ENCODE measurements at places on chromosomes 6 and 20. TPM values are rescaled to one million over a fixed set of nuclear protein-coding genes. Genes with fewer than 3 reads are reported as not detected.

DNA sequence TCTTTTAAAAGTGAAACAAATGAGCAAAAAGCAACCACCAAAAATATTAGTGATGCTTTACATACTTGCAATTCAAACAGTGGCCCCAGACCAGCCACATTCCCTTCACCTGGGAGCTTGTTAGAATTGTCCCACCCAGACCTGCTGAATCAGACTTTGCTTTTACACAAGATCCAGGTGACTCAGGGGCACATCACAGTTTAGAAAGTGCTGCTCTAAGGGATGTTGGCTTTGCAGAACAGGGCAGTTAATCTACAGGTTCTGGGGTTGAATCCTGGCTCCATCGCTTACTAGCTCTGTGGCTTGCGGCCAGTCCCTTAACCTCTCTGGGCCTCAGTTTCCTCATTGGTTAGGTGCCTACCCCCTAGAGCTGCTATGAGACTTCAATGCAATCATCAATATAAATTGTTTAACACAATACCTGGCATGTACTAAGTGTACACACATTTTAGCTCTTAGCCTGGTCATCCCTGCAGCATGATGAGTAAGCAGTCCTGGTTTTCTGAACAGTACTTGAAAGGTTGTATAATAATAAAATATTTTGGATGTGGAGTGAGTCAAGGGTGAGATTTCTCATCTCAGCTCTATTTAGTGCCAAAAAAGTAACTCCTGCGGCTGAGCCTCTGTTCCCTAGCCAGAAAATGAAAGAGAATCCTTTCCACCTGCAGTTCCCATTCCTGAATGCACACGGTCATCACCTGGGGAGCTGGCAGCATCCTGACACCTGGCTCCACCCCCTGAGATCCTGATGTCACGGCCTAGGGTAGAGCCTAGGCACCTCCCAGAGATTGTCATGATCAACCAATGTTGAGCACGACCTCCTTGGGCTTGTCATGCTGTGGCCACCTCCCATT lies 162.7 kb downstream of the ANKRD60 start:
- no peak overlapping the region for H3K4me3 ChIP-seq
- H3K27me3 ChIP-seq, result no peaks in the 10 kb centered on the region

- H3K27me3 ChIP-seq, result no peaks in the 10 kb centered on the region
- no peak overlapping the region for H3K4me3 ChIP-seq
- H3K27ac ChIP-seq, result peak overlapping the region; percentile 19
- peaks cover 7% of the 10 kb centered on the region for H3K4me1 ChIP-seq
- peaks cover 72% of the 10 kb centered on the region for H3K36me3 ChIP-seq
Observed at GRCh38 chr6:158766621-158767455, 52.3 kb downstream of the EZR start.

DNA sequence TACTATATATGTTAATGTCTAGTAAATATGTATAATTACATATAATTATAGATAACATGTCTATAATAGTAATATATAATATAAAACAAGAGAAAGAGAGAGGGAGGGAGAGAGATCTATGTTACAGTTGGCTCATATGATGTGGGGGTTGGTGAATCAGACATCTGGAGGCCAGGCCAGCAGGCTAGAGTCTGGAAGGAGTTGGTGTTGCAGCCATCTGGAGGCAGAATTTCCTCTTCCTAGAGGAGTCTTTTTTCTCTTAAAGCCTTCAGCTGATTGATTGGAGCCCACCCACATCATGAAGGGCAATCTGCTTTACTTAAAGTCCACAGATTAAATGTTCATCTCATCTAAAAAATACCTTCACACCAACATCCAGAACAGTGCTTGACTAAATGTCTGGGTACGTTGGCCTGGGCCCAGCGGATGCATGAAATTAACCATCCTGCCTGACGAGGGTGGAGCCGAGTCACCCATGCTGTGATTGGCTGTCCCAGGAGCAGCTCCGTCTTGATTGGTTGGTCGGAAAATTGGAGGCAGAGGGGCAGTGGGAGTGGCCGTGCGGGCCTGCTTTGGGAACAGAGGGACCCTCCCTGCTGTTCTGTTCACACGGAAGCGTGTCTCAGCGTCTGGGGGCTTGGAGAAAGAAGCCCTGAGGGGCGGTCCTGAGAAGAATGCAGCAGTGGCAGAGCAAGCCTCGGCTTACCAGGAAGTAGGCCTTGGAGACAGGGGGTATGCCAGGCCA lies 392.4 kb downstream of the QKI start:
- no peaks in the 10 kb centered on the region for H3K27me3 ChIP-seq
- H3K4me3 ChIP-seq, result no peak overlapping the region
- no peaks in the 10 kb centered on the region for H3K36me3 ChIP-seq
- no peak for DNase-seq
- H3K27ac ChIP-seq, result no peak overlapping the region

DNA sequence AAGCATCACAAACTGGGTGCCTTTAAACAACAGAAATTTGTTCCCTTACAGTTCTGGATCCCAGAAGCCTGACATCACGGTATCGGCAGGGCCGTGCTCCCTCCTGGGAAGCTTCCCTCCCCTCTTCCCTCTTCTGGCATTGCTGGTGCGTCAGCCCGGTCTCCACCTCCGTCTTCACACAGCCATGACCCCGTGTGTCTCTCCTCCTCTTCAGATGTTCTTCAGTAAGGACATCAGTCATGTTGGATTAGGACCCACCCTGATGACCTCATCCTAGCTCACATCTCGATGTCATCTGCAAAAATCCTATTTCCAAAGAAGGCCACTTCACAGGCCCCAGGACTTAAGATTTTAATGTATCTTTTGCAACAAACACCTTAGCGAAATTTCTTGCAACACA lies 38.4 kb upstream of the TBXT start:
- no peak for DNase-seq
- no peak overlapping the region for H3K27ac ChIP-seq
- H3K36me3 ChIP-seq, result no peaks in the 10 kb centered on the region
- H3K27me3 ChIP-seq, result peaks cover 8% of the 10 kb centered on the region
- H3K4me1 ChIP-seq, result peaks cover 12% of the 10 kb centered on the region
- H3K4me3 ChIP-seq, result no peak overlapping the region

- no peaks in the 10 kb centered on the region for H3K27me3 ChIP-seq
- H3K4me1 ChIP-seq, result peaks cover 15% of the 10 kb centered on the region
- no peak for DNase-seq
- H3K27ac ChIP-seq, result no peak overlapping the region
- peaks cover 14% of the 10 kb centered on the region for H3K36me3 ChIP-seq
- H3K4me3 ChIP-seq, result no peak overlapping the region
Observed at GRCh38 chr20:38284893-38285444, 19.0 kb upstream of the BPI start.

GRCh38 chr20:25744261-25744660 lies 47.6 kb upstream of the ZNF337 start:
- H3K27ac ChIP-seq, result no peak overlapping the region
- no peak for DNase-seq
- H3K4me3 ChIP-seq, result no peak overlapping the region
- no peaks in the 10 kb centered on the region for H3K36me3 ChIP-seq
- no peaks in the 10 kb centered on the region for H3K27me3 ChIP-seq

GRCh38 chr20:732727-733126 lies 35.6 kb downstream of the SLC52A3 start:
- H3K4me3 ChIP-seq, result no peak overlapping the region
- H3K27me3 ChIP-seq, result peaks cover 18% of the 10 kb centered on the region
- H3K27ac ChIP-seq, result 0 out of 2 replicates have a peak overlapping the region, but pooled peaks have one; percentile 4
- H3K4me1 ChIP-seq, result peaks cover 7% of the 10 kb centered on the region
- no peaks in the 10 kb centered on the region for H3K36me3 ChIP-seq
- no peak for DNase-seq

DNA sequence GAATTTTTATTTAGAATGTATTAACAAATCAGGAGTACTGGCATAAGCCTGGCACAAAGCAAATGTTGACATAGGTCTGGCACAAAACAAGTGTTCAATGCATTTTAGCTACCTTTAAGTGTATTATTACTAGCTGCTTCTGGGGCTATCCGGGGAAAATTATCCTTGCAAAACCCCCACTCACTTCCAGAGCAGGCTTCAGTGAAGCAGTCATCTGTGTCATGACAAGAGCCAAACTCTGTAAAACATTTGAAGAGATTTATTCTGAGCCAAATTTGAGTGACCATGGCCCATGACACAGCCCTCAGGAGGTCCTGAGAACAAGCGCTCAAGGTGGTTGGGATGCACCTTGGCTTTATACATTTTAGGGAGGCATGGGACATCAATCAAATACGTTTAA lies 6.4 kb upstream of the TRIM38 start:
- no peak for DNase-seq
- H3K4me3 ChIP-seq, result no peak overlapping the region
- peaks cover 11% of the 10 kb centered on the region for H3K27me3 ChIP-seq
- H3K36me3 ChIP-seq, result peaks cover 29% of the 10 kb centered on the region
- no peak overlapping the region for H3K27ac ChIP-seq
- H3K4me1 ChIP-seq, result peaks cover 5% of the 10 kb centered on the region

- no peak overlapping the region for H3K4me3 ChIP-seq
- peaks cover 34% of the 10 kb centered on the region for H3K4me1 ChIP-seq
- no peak for DNase-seq
Observed at GRCh38 chr6:53724501-53724900, 58.9 kb upstream of the KLHL31 start.

DNA sequence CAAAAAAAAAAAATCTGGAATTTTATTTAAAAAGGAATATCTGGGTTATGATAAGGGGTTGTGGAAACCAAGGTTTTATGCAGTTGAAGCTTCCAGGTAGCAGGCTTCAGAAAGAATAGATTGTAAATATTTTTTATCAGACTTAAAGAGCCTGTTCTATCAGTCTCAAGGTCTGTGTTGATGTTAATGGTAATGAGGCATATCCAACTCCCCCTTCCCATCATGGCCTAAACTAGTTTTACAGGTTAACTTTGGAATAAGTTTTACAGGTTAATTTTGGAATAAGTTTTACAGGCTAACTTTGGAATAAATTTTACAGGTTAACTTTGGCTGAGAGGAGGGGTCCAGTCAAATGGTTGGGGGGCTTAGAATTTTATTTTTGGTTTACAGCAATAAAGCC lies 92.4 kb downstream of the CD24 start:
- no peak overlapping the region for H3K4me3 ChIP-seq
- DNase-seq, result no peak
- no peaks in the 10 kb centered on the region for H3K27me3 ChIP-seq
- peaks cover 13% of the 10 kb centered on the region for H3K36me3 ChIP-seq
- peaks cover 44% of the 10 kb centered on the region for H3K4me1 ChIP-seq

- no peak overlapping the region for H3K27ac ChIP-seq
- peaks cover 37% of the 10 kb centered on the region for H3K27me3 ChIP-seq
- DNase-seq, result no peak
- peak overlapping the region; percentile 68 for H3K4me3 ChIP-seq
- no peaks in the 10 kb centered on the region for H3K36me3 ChIP-seq
- peaks cover 76% of the 10 kb centered on the region for H3K4me1 ChIP-seq
Observed at GRCh38 chr6:34144581-34145160, 1.2 kb downstream of the GRM4 start.

DNA sequence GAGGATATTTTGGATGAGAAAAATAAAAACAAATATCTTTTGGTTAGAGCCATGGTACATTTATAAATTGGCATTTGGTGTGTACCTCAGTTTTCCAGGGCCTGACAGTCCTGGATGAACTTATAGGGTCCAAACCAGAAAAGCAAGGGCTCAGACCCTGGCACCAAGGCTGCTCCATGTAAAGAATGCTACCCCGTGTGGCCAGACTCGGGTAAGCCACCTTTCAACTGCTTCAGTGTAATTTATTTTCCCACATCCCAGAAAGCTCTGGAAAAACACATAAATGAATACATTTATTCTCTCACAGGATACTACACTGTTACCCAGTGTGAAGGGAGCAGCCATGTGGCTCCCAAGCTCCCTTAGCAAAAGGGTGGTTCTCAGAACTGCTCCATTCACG lies 13.8 kb downstream of the MRPL14 start:
- H3K4me3 ChIP-seq, result no peak overlapping the region
- peaks cover 8% of the 10 kb centered on the region for H3K4me1 ChIP-seq
- H3K27me3 ChIP-seq, result no peaks in the 10 kb centered on the region
- DNase-seq, result no peak
- H3K36me3 ChIP-seq, result peaks cover 59% of the 10 kb centered on the region

DNA sequence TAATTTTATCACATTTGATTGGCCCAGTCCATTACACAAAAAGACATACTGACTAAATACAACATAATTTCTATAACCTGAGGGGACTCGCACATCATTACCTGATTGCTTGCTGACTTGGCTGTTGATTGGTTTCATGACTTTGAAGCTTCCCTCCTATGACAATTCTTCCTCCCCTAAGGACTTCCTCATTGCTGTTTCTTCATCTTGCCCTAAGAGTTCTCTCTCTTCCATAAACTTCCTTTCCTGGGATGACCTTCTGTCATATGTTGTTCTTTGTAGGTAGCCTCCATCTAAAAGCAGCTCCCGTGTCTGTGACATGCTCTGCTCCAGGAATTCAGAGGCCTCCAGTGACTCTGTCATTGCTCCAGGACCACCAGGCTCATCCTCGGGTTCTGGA lies 22.6 kb downstream of the RSPH3 start:
- no peak overlapping the region for H3K4me3 ChIP-seq
- no peak overlapping the region for H3K27ac ChIP-seq
- H3K36me3 ChIP-seq, result no peaks in the 10 kb centered on the region
- H3K4me1 ChIP-seq, result no peaks in the 10 kb centered on the region

DNA sequence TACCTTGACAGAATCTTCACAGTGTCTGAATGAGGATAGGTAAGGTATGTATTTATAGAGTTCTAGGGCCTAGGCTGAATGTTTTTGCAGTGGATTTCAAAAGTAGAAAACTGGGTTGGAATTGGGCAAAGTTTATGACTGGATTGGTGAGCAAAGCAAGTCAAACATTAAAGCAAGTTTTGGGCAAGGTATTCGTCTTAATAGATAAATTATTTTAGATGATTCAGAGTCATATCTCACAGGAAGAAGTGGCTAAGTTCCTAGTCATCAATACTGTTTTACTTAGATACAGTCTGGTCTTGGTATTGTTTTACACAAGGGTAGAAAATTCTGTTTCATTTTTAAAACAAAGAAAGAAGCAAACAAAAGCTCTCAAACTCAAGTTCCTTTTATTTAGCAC lies 284.1 kb upstream of the EPHA7 start:
- no peak overlapping the region for H3K27ac ChIP-seq
- H3K4me1 ChIP-seq, result no peaks in the 10 kb centered on the region
- H3K36me3 ChIP-seq, result peaks cover 21% of the 10 kb centered on the region
- peaks cover 7% of the 10 kb centered on the region for H3K27me3 ChIP-seq
- H3K4me3 ChIP-seq, result no peak overlapping the region

DNA sequence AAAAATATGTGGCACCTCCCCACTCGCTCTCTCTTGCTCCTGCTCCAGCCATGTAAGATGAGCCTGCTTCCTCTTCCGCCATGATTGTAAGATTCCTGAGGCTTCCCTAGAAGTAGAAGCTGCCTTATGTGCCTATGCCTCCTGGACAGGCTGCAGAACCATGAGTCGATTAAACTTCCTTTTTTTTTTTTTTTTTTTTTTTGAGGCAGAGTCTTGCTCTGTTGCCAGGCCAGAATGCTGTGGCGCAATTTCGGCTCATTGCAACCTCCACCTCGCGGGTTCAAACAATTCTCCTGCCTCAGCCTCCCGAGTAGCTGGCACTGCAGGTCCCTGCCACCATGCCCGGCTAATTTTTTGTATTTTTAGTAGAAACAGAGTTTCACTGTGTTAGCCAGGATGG lies 112.5 kb downstream of the FAM217A start:
- no peaks in the 10 kb centered on the region for H3K36me3 ChIP-seq
- H3K4me3 ChIP-seq, result no peak overlapping the region

The OR2J3 gene
- 0.30 TPM for total RNA-seq

The TAGAP gene
- total RNA-seq, result 0.27 TPM

The LAMA2 gene
- 6.4 TPM for total RNA-seq

The BCAS1 gene
- total RNA-seq, result 0.25 TPM

The MEI4 gene
- 0.18 TPM for total RNA-seq

The OPRL1 gene
- 2.2 TPM for total RNA-seq

The LY86 gene
- total RNA-seq, result 0.16 TPM
